B cell (primary cell): ENCODE measurements at places on chromosomes 16 and 17. TPM values are rescaled to one million over a fixed set of nuclear protein-coding genes. Genes with fewer than 3 reads are reported as not detected.

HOXB6 gene
- total RNA-seq: not detected in 2 replicates

XYLT1 gene
- 59.6 and 68.7 TPM in 2 replicates for total RNA-seq

LPO gene
- total RNA-seq: not detected in 2 replicates

OR4D1 gene
- total RNA-seq: not detected in 2 replicates

MT1H gene
- not detected in 2 replicates for total RNA-seq

ASGR2 gene
- not detected in 2 replicates for total RNA-seq

SCNN1G gene
- not detected in 2 replicates for total RNA-seq

FOXL1 gene
- total RNA-seq: not detected in 2 replicates

HES7 gene
- not detected in 2 replicates for total RNA-seq

TMEM220 gene
- 4.9 and 7.4 TPM in 2 replicates for total RNA-seq

CORO7 gene
- 114 and 117 TPM in 2 replicates for total RNA-seq

HAP1 gene
- total RNA-seq: 0.15 and 0.37 TPM in 2 replicates

CNGB1 gene
- total RNA-seq: not detected in 2 replicates

THAP11 gene
- 42.7 and 44.0 TPM in 2 replicates for total RNA-seq
